SK-N-SH treated with all-trans-retinoic acid at 6 μM for 48 hours (cell line): ENCODE measurements at places on chromosomes 3 and 15.

DNA sequence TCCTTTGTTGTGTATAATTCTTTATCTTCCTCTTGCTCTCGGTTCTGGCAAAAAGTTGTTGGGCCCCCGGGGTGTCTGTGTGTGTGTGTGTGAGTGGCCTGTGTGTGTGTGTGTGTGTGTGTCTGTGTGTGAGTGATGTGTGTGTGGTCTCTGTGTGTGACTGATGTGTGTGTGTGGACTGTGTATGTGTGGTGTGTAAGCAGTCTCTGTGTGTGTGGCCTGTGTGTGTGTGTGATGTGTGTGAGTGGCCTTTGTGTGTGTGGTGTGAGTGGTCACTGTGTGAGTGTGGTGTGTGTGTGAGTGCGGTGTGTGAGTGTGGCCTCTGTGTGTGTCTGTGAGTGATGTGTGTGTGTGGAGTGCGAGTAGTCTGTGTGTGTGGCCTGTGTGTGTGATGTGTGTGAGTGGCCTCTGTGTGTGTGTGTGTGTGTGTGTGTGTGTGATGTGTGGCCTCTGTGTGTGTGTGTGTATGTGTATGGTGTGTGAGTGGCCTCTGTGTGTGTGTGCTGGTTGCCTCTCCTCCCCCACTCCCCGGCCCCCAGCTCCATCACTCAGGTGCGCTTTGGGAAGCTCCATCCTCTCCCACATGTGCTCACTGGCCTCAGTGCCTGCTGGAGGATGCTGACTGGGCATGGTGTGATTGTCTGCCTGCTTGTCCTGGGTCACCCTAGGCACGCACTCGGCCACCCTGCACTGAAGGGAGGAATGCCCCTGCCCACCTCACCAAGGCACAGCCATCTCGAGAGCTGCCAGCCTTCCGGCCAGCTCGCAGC, 8.8 kb downstream of the LINGO1 start:
- no peak for ATAC-seq

- ATAC-seq, result no peak
These were observed 47.7 kb downstream of the WNT7A start for GRCh38 chr3:13832130-13832529.

- ATAC-seq, result no peak
These were observed 3.4 kb upstream of the CTNNB1 start for GRCh38 chr3:41195946-41196345.

GRCh38 chr3:99470841-99471240, 167.6 kb upstream of the COL8A1 start:
- no peak for ATAC-seq
